ENCODE measurements at places on chromosomes 2 and 18.

DNA sequence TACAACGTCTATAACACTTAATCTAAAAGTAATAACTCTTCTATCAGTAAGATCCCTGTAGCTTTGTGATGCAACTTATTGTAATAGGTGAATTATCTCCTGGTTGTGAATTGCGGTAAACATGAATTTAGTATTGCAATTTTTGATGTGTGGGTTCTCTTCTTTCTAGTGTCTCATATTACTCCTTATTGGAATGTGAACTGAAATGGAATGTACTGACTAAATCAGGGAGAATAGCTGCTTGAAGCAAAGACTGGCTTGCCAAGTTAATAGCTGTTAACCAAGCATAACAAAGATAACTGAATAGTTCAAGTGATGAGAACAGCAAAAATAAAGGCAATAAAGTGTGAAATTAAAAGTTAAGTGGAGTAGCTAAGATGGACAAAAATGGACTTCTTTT, 60.5 kb upstream of the TFPI start:
- no peak for DNase-seq

GRCh38 chr2:180959787-180960186, 20.6 kb upstream of the UBE2E3 start:
- no peak for DNase-seq

GRCh38 chr2:22801071-22801470, 583.9 kb upstream of the KLHL29 start:
- DNase-seq = no peak

DNA sequence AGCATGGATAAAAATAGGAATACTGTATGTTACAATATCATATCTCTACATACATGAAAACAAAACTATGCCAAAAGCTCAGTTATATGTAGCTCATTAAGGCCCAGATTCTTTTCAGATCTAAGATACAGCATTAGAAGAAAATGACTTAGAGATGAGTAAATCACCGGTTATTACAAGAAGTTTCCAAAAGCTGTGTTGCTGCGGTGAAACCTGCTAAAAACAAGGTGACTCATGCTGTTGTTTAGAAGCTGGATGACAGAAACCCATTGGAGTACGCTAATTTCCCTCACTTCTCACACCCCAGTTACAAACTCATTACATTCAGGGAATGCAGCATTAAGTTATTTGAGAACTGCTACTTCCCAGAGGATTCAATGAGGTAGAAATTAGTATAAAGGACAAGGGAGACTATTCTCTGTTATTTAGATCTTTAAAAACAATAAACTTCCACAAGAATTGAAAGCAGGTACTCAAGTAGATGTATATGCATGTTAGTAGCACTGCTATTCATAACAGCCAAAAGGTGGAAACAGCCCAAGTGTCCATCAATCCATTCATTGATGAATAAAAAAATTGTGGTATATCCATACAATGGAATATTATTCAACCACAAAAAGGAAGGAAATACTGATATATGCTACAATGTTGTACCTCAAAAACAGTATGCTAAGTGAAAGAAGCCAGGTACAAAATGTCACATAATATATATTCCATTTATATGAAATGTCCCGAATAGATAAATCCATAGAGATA, 32.6 kb downstream of the RBKS start:
- DNase-seq = peak; percentile 10

GRCh38 chr2:84924173-84925106, 19.0 kb downstream of the TMSB10 start:
- DNase-seq = peak; percentile 88

- no peak for DNase-seq
Measured at GRCh38 chr2:176419591-176420071, 150.4 kb downstream of the MTX2 start.

DNA sequence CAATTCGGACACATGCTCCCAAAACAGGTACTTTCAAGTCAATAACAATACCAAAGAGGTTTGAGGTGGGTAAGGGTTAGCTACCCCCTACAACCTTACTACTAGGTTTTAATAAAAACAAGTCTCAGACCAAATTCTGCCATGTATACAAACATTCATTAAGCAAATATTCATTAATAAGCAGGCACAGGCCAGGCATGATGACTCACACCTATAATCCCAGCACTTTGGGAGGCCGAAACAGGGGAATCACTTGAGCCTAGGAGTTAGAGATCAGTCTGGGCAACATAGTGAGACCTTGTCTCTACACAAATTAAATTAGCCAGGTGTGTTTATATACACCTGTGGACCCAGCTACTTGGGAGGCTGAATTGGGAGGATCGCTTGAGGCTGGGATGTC, 11.7 kb upstream of the ELAC1 start:
- DNase-seq = no peak

All from inflammatory macrophage treated with lipopolysaccharide for 4 hours (primary cell).